ENCODE measurements at places on chromosomes 5 and 9. TPM values are rescaled to one million over a fixed set of nuclear protein-coding genes. Genes with fewer than 3 reads are reported as not detected.

PDCD1LG2 gene
- 16.0 TPM for total RNA-seq

BTNL3 gene
- not detected for total RNA-seq

CDH6 gene
- total RNA-seq, result 5.7 TPM

TLR4 gene
- 6.3 TPM for total RNA-seq

GLDC gene
- 1.6 TPM for total RNA-seq

LURAP1L gene
- 14.6 TPM for total RNA-seq

AGXT2 gene
- not detected for total RNA-seq

CLINT1 gene
- total RNA-seq, result 118 TPM

CDKN2AIPNL gene
- 45.4 TPM for total RNA-seq

GARIN3 gene
- not detected for total RNA-seq

HBEGF gene
- 47.5 TPM for total RNA-seq

BTNL9 gene
- not detected for total RNA-seq

ECSCR gene
- not detected for total RNA-seq

NME5 gene
- total RNA-seq, result not detected

PCDHA9 gene
- total RNA-seq, result under 0.01 TPM

PCA3 gene
- total RNA-seq, result not detected

TAF11L9 gene
- not detected for total RNA-seq

SLCO6A1 gene
- 0.14 TPM for total RNA-seq

ISL1 gene
- not detected for total RNA-seq

DCTN4 gene
- total RNA-seq, result 64.0 TPM

INSL4 gene
- not detected for total RNA-seq

PRKACG gene
- total RNA-seq, result not detected

WNK2 gene
- total RNA-seq, result not detected

NUTM2G gene
- total RNA-seq, result not detected

CDC25C gene
- 13.3 TPM for total RNA-seq

FRMD3 gene
- under 0.01 TPM for total RNA-seq

BNC2 gene
- total RNA-seq, result 35.2 TPM

PCDHB16 gene
- total RNA-seq, result under 0.01 TPM

CCDC187 gene
- not detected for total RNA-seq

SELENOP gene
- total RNA-seq, result 4.7 TPM

FBXO4 gene
- 12.5 TPM for total RNA-seq

OR1L6 gene
- not detected for total RNA-seq

GFI1B gene
- total RNA-seq, result not detected

SPAG8 gene
- 0.66 TPM for total RNA-seq

PCDHGA10 gene
- 14.0 TPM for total RNA-seq

OCLN gene
- total RNA-seq, result 1.3 TPM

GABRA6 gene
- total RNA-seq, result 0.29 TPM

LRRC14B gene
- total RNA-seq, result not detected

CATSPER3 gene
- not detected for total RNA-seq

C5orf52 gene
- total RNA-seq, result not detected

NMUR2 gene
- total RNA-seq, result under 0.01 TPM

PCDHA12 gene
- total RNA-seq, result under 0.01 TPM

NTNG2 gene
- 1.1 TPM for total RNA-seq

EGFLAM gene
- 10.1 TPM for total RNA-seq

CCDC112 gene
- 6.1 TPM for total RNA-seq

FBN2 gene
- 431 TPM for total RNA-seq

SPINK6 gene
- total RNA-seq, result not detected

ADAMTS12 gene
- 135 TPM for total RNA-seq

SLC34A1 gene
- not detected for total RNA-seq

TMEM167A gene
- total RNA-seq, result 41.4 TPM

DAB2 gene
- total RNA-seq, result 132 TPM

ALDH7A1 gene
- 18.6 TPM for total RNA-seq

Measured in placental pericyte (primary cell).